Right kidney (tissue), 9 donors: ENCODE measurements at places on chromosomes 2 and 18.

DNA sequence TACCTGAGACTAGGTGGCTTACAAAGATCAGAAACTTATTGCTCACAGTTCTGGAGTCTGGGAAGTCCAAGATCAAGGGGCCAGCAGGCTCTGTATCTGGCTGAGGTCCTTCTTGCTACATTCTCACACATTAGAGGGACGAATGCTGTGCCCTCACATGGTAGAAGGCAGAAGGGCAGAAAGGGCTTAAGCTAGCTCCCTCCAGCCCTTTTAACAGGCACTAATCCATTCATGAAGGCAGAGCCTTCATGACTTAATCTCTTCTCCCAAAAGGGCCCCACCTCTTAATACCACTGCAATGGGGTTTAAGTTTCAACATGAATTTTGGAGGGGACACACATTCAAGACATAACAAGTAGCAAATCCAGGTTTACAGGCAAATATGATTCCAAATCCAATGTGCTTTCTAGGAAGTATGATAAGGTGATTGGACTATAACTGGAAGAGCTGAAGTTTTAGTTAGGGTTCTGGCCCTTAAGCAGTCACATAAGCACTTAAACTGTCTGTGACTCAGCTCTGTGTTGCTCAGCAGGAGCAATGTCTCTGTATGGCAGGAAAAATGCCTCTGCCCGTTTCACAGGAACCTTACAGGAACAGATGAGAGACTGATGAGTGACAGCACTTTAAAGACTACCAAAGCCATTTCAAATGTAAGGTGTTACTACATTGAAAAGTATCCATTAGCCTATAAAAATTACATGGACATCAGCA, 119.6 kb upstream of the PTPRM start:
- no peak for DNase-seq

GRCh38 chr2:48482313-48482712, 47.6 kb upstream of the STON1 start:
- peak; percentile 8 for DNase-seq

GRCh38 chr18:59005262-59005661, 134.4 kb upstream of the SEC11C start:
- DNase-seq: no peak

- DNase-seq: no peak
Measured at GRCh38 chr2:240033330-240033678, 3.1 kb upstream of the OR6B2 start.

DNA sequence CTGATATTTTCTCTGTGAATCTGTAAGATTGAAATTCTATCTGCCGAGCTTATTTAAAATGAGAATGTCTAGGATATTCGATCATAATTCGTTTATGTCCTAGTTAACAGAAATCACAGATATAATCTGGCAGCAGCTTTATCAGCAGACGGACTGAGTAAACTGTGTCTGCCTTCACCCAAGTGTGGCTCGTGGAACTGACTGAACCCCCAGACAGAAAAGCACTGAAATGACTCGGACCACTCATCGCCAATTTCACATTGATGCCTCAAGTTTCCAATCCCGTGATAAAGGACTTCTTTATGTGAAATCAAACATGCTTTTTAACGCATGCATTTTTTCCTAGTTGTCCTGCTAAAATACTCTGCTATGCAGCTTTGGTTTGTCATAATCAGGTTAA, 15.9 kb downstream of the TNFRSF11A start:
- DNase-seq: no peak

GRCh38 chr2:102839668-102840388, 78.0 kb downstream of the TMEM182 start:
- peak; percentile 19 for DNase-seq

- DNase-seq: no peak
Measured at GRCh38 chr2:148674063-148675020, 29.8 kb downstream of the EPC2 start.

GRCh38 chr2:56195563-56195962, 11.8 kb downstream of the CCDC85A start:
- no peak for DNase-seq

DNA sequence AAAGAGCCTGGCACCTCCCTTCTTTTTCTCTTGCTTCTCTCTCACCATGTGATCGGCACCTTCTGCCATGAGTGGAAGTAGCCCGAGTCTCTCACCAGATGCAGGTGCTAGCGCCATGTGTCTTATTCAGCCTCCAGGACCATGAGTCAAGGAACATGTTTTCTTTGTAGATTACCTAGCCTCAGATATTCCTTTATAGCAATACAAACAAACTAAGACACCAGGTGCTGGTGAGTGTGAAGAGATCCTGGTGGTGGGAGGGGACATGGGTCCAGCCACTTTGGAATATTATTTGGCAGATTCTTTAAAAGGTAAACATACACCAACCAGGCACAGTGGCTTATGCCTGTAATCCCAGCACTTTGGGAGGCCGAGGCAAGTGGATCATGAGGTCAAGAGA, 5.9 kb upstream of the USP40 start:
- no peak for DNase-seq

DNA sequence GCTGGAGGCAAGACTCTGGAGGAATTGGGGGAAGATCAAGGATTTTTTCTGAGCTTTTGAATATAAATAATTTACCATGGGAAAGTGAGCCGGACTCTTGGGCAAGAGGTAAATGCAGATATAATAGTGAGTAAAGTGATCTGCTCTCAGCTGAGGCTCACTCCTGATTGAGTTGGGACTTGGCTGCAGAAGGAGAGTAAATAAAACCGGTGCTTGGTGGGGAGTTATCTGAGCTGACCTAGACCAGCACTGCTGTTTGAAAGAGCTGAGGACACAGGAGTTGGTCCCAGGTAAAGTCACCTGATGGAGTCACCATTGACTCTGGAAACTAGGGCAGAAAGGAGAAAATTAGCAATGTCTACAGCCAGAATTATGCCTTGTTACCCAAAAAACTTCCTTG, 57.3 kb upstream of the LRPPRC start:
- DNase-seq: no peak

- DNase-seq: no peak
Measured at GRCh38 chr2:41707790-41708451, 339.9 kb upstream of the PKDCC start.

DNA sequence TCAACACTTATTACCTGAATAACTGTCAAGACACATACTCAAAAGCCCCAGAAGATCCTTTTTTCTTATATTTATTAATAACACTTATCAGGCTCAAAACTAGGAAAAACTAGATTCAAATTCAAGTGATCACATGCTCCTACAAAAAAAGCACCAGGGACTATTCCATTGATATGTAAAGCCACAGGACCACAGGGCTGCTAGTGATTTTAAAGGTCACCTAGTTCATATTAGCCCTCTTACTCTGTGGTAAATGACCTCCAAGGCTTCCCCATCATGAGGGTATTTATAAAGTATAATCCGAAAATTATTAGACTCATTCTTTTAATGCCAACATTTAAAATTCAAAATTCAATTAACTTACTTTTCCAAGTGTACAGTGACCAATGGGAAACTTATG, 52.5 kb downstream of the LRPPRC start:
- DNase-seq: no peak

- DNase-seq: no peak
Measured at GRCh38 chr2:59575191-59575590, 978.3 kb downstream of the BCL11A start.

GRCh38 chr2:230949966-230950873, 25.2 kb upstream of the GPR55 start:
- DNase-seq: no peak

GRCh38 chr2:201538025-201538424, 86.5 kb downstream of the STRADB start:
- DNase-seq: no peak

DNA sequence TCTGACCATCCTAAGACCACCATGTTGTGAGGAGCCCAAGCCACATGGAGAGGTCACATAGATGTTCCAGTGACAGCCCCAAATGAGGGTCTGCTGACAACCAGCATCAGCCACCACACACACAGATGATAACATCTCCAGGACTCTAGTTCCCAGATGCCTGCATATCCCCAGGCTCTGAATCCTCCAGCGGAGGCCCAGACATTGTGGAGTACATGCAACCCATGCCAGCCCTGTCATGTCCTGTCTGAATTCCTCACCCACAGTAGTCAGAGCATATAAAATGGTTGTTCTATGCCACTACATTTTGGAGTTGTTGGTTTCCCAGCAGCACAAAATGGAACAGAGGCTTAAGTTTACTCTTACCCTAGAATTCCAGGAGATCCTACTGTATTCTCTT, 122.0 kb upstream of the SLC35G4 start:
- DNase-seq: no peak
